ENCODE measurements at places on chromosomes 3 and 15.

DNA sequence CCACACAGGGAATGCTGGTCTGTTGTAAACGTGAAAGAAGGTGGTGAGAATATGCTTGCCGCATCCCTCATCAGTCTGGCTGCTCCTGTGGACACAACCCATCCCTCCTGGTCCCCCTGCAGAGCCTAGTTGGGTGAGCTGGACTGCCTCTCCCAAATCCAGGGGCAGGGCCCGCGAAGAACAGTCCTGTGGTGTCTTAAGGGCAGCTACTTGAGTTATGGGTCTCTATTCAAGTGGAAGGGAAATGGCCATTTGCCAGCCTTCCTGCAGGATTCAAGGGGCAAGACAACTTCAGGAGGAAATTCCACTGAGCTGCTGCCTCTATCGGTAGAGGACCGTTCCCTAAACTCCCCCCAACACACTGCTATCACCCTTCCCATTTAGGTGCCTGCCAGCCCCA, 98.9 kb downstream of the IQSEC1 start:
- no peak for DNase-seq

- no peak for DNase-seq
Measured at GRCh38 chr3:121167374-121168139, 259.6 kb downstream of the STXBP5L start.

GRCh38 chr15:46297766-46298165, 662.9 kb downstream of the SQOR start:
- no peak for DNase-seq

DNA sequence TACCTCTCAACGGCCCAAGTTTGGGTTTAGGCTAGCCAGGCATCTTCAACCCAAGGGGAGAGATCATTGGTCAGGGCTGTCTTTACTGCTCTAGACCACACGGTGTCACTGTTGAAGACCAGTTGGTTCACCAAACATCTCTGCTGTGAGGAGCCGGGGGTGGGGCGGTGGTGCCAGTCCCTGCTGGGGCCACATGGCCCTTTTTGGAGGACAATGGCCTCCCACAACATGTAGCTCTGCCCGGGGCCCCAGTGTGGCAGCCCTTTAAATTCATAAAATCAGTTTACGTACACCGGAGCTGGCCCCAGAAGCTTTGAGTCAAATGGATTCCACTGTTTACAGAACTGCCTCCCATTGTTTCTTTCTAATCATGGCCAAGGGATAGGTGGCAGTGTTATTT, 19.1 kb upstream of the TM4SF18 start:
- DNase-seq, result peak; percentile 19

DNA sequence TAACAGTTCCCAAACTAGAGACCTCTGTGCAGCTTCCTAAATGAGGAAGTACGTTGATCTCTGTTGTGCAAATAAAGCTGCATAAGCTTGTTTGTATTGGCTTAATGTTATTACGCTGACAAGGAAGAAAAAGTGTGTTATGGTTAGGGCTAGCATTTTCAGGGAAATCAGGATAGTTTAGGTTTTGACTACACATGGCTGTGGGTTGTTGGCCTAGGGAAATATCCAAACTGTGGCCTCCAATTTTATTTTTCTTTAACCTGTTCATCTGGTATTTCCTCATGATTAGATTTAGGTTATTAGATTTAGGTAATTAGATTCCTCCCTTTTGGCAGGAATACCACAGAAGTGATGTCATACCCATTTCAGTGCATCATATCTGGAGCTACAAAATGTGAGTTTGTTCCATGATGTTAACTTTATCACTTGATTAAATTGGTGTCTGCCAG, 8.7 kb upstream of the MCCC1 start:
- DNase-seq, result peak; percentile 64

DNA sequence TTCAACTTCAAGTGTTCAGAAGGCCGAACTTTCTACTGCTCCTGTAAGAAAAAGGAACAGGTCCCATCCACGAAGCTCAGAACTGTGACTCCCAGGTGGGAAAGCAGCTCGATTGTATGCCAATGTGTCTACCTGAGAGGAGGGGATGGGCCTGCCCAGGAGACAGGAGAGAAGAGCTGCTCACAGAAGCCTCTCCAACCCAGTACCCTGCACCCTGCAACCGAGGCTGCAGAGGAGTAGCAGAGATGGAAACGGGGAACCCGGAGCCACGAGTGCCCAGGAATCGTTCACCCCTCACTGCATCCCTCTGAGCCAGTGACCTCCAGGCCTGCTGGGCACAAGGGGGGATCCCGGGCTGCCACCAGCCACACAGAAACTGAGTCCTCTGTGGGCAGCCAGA, 86.5 kb upstream of the PRR23E start:
- no peak for DNase-seq

GRCh38 chr15:99631255-99631654, 65.5 kb downstream of the MEF2A start:
- no peak for DNase-seq

DNA sequence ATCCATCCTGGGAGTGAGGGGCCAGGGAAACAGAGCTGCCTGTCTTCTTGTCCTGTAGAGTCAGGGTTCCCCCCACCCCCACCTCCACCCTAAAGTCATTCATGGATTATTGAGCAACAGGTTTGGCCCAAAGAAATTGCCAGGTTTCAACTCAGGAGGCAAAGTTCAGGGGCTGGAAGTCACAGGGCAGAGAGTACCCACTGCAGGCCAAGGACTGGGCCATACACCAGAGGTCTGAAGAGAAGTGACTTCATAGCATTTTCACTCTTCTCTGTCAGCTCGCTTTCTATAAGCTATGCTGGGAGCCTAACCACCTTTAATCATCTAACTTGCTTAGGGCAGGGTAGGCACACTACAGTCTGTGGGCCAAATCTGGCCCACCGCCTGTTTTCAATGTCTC, 50.1 kb downstream of the STARD5 start:
- no peak for DNase-seq

DNA sequence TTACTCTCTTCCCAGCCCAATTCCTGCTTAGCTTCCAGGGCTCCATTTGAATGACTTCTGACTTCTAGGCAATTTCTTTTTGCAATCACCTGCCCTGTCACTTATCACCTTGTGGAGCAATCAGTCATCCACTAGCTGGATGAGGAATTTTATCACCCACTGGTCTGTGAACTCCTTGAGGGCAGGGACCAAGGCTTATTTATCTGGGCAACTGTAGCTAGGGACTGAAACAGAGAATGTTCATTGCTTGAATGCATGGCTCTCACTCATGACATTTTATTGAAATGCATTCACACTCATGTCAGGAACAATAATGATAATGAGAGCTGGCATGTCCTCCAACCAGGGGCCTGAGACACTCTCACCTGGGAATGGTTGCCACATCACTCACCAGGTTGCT, 15.5 kb downstream of the TNFAIP8L3 start:
- DNase-seq, result no peak

GRCh38 chr3:111831840-111832239, 27.2 kb upstream of the PHLDB2 start:
- DNase-seq, result no peak

DNA sequence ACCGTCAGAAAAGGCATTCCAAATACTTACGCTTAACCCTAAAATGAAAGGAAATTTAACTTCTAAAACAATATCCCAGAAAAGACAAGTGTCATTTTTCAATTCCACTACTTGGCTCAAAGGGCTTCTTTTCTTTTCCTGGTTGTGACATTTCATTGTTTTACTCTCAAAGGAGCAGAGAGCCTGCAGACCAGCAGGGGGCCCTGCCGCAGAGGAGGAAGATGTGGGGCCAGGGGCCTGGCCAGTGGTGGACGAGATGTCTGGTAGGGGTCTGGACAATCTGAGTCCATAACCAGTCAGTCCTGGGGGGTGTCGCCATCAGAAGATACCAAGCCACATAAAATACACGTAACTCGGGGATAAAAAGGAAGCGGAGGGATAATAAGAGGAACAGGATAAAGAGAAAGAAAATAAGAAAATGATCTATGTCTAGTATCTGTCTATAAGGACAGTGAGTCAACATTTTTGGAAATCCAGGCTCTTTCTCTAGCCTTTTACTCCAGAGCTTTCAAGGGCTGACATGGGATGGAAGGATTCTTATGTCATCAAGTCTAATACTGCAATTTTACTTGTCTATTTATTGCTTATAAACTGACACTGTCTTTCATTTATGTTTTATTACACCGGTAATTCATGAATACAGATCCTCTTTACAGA, 54.2 kb upstream of the ARHGEF3 start:
- peak; percentile 37 for DNase-seq

DNA sequence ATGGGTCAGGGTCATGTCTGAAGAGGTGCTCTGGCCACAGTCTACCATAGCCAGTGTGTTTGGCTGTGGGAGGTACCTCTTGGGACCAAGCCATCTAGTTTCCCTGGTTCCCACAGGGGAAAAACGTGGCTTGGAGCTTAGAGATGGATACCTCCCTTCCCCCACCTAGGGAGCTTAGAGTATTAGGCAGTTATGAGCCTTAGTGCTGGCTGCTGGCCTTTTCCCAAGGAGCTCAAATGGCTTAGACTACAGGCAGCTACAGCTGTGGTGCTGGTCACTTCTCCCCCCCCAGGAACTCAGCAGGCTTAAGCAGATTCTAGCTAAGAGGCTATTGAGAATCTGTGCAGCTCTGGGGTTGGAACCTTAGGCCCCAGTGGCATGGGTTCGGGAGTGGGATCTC, 591.2 kb downstream of the NSUN3 start:
- DNase-seq, result peak; percentile 3
